ENCODE measurements at places on chromosomes 4 and X.
A peak's percentile ranks its signal among the peaks of the same experiment; 100 is the strongest.

- ATAC-seq, result no peak
These were observed 235.3 kb downstream of the AR start for GRCh38 chrX:67779099-67779498.

DNA sequence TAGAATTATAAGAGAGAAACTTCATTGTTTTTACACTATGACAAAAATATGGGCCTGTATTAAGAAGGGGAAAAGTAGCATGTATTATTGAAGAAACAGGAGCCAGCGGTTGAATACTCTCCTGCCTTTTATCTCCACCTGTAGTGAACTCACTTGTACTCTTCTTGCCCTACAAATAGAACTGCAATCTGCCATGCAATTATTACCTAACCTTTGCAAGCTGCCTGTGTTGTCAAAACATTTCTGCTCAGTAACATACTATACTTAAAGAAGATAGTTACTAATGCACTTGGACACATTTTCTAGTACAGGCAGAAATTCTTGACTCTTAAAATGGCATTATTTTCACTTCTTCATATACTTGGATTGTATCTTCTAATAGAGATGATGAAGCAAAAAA, 818.4 kb upstream of the GRID2 start:
- ATAC-seq, result no peak

DNA sequence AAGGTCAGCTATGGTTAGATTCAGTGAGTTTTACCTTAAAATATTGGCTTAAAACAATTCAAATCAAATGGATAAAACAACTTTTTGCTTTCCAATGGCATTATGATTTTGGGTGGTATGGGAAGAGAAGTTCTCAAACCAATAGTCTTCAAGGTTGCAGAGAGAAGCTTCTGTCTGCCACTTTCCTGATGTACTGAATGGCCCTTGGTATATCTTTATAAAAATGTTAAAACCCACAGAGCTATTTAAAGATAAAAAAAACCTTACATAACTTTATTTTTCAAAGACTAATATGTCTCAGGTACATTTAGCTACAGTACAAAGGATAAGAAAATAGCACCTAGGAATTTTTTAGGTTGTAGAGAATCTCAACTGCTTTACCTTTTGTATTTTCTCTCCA, 6.9 kb downstream of the FGA start:
- ATAC-seq, result no peak

DNA sequence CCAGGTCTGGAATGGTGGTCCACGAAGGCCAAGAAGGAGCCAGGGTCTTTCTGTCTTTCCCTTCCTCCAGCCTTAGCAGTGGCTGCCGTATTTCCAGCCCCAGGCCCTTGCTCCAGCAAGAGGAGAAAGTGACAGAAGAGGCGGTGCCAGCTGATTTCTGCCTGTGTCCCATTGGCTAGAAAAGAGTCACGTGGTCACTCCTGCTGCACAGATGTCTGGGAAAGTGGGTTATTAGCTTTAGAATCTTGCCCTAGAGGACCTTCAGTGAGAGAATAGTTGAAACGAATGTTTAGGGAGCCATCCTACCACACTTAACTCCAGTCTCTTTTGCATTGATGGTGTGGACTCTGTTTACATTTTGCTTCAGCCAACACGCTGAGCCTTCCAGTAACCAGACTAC, 99.3 kb upstream of the BCOR start:
- no peak for ATAC-seq

- ATAC-seq, result peak; percentile 92
These were observed 42.8 kb downstream of the IL21 start for GRCh38 chr4:122577808-122578781.

- ATAC-seq, result no peak
These were observed 43.5 kb downstream of the SRPX2 start for GRCh38 chrX:100687546-100687945.
